ENCODE measurements at places on chromosomes 3 and 15. TPM values are rescaled to one million over a fixed set of nuclear protein-coding genes. Genes with fewer than 3 reads are reported as not detected.

RMDN3 gene
- 43.1 TPM for total RNA-seq

GRCh38 chr15:62637574-62637897 is 405.0 kb upstream of the TPM1 start:
- DNase-seq: no peak

DNA sequence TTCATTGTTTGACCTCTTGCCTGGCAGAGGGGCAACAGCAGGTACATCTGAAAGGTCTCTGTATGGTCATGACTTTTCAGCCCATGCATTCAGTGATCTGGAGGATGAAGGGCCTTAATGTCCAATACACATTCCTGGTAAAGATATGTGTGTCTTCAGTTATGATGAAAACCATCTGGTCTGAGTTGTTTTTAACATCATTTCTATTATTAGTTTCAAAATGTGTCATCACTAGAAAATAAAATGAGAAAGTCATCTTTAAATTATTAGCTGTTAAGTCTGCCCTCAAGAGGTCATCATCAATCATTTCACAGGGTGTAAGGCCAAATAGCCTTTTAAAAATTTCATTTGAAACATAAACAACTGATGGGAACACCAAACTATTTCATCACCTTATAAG is 92.1 kb upstream of the PLSCR4 start:
- no peak for DNase-seq

ERICH6 gene
- not detected for total RNA-seq

KBTBD8 gene
- 4.9 TPM for total RNA-seq

DNA sequence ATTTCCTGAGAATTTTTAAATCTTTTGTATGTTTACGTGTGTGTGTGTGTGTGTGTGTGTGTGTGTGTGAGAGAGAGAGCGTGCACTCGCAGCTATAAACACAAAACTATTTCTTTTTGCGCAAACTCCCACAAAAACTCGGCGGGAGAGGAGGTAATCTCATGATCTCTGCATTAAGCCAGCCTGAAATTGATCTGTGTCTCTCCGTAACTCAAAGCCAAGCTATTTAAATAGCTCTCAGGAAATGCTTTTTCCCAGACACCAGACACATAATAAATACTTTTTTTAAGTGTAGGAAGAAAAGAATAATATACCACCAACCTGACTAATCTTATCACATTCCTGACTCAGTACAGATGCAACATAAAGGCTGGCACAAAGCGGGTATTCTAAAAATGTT is 226.8 kb downstream of the MAGI1 start:
- no peak for DNase-seq

- DNase-seq: no peak
Observed at GRCh38 chr3:140086642-140087041, 151.7 kb downstream of the CLSTN2 start.

DNA sequence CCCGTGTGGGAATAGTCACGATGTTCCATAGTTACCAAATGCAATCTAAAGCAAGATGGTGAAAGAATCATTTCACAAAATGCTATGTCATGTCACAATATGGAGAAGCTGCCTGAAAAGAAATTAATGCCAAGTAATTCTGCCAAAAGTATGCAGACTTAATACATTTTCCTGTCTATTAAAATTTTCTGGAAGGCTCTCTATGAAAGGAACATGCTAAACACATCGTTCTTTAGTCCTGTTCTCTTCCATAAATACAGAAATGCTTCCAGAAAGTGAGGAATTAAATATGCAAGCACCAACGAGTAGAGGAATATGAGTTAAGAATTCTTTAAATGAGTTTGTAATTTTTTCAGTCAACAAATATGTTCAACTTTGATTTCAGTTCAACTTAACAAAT is 266.8 kb upstream of the CRBN start:
- DNase-seq: no peak

SLC28A1 gene
- total RNA-seq: not detected

GRCh38 chr15:84785053-84785452 is 32.1 kb upstream of the ALPK3 start:
- DNase-seq: no peak

CLDN1 gene
- total RNA-seq: 1.3 TPM

PARP15 gene
- not detected for total RNA-seq

GRCh38 chr3:86989006-86989405 is 1.9 kb downstream of the VGLL3 start:
- DNase-seq: no peak
